Colonic mucosa (tissue), 4 donors: ENCODE measurements at places on chromosomes 7 and 10. TPM values are rescaled to one million over a fixed set of nuclear protein-coding genes. Genes with fewer than 3 reads are reported as not detected.

SLC25A28 gene
- 29.6 TPM for total RNA-seq

PRTFDC1 gene
- 16.0 TPM for total RNA-seq

ZP3 gene
- 13.9 TPM for total RNA-seq

CCDC172 gene
- total RNA-seq = not detected
